ENCODE measurements at places on chromosomes 11 and 22.

DNA sequence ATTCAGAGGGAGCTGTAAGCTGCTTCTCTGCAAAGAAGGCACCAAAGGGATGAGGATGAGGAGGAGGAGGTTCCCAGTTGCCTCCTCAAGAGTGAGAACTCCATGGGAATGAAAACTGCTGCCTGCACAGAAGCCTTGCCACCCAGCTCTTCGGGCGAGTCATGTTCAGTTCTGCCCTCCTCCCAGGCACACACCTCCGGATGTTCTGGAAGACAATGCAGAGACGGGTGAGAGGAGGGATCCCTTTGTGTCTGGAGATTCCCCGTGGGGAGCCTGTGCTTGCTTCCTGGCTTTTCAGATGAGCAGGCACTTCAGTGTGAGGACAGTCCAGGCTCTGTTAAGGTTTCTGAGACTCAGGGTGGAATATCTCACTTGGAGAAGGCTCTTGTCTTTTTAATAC is 295.6 kb downstream of the DDX10 start:
- DNase-seq, result no peak

DNA sequence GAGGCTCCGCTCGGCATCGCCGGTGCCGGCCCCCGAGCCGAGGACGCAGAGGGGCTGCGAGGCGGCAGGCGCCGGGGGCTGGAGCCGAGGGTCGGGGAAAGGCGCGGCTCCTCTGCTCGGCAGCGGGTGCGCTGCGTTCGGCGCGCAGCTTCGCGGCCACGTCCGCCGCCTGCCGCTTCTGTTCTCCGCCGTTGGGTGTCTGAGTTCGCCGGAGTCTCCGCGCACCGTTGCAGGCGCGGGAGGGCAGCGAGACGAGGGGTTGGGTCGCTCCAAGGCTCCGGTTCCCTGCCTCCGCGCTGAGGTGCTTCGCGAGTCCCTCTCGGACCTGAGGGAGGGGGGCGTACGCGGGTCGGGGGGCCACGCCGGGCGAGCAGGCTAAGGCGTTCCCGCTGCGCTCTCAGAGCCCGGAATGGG is 347 bp downstream of the MN1 start:
- DNase-seq, result no peak

- no peak for DNase-seq
Observed at GRCh38 chr11:8227156-8228152, 36.2 kb downstream of the LMO1 start.

DNA sequence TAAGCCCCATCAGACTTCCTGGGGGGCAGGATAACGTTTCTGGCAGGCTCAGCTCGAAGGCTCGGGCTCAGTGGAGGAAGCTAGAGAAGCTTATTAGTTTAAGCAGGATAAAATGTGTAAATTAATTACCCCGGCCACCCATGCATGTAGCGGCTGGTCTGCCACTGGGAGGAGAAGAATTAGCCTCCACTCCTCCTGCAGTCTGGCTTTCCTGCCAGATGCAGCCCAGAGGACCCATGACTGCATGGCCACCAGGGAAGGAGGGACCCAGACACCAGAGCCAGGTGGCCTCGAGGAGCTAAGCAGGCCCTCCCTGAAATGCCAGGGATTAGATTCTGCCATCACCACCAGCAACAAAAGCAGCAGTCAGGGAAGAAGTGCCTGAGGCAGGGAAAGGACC is 32.3 kb downstream of the TRIM29 start:
- no peak for DNase-seq

DNA sequence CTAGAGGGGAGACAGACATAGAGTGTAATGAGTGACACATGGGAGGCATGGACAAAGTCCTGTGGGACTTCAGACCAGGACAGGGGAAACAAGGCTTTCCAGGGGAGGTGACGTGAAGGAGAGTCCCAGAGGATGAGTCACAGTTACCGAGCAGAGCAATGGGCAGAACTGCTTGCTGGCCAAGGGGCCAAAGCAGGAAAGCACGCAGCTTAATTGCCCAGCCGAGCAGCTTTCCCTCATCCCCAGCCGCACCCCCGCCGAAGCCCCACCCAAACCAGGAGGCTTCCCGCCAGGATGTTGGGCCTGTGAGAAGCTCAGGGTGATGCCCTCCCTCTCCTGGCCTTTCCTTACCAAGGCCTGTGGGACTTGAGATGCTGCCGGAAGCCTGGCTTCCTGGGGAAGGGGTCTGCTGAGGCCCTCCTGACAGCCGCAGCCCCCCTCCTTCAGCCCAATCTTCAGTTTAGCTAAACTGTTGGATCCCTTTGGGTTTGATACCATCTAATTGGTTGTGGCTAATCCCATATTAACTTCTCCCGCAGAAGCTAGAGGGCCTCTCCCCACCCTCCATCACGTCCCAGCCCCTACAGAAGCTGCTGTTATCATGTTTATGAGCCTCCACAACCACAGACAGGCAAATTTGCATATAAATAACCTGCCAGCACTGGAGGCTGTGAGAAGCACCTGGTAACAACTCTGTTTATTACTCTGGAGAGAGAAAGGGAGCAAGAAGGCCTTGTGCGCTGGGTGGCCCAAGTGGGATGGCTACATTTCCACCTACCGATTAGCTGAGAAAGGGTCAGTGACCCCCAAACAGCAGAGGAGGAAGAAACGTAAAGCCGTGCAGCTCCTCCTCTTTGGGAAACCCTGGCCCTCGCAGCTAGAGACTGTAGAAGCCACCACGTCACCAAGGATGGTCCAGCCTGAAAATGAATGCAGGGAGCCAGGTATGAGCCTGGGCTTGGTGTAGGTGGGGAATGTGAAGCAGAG is 80.0 kb downstream of the TRIM29 start:
- DNase-seq, result no peak
